ENCODE measurements at places on chromosomes 12 and 14.

- DNase-seq = no peak
Measured at GRCh38 chr12:85445060-85445938, 165.3 kb downstream of the ALX1 start.

GRCh38 chr12:111410431-111411184, 4.9 kb downstream of the SH2B3 start:
- no peak for DNase-seq

DNA sequence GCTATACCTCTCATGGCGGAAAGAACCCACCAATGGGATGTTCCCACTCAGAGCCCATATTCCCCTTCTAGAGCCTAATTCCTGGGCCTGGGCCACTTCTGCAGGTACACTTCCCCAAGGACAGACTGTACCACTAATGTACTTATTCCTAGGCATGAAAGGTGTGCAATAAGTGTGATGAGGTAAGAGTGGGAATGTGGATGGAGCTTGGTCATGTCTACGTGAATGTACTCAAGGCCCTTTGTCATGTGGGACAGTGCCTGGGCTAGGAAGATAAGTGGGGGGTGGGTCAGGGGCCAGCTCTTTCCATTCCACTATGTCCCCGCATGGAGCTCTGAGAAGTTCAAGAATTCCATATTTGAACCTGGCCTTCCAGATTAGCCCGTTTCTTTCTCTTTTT, 63.4 kb upstream of the FUT8 start:
- DNase-seq = no peak

DNA sequence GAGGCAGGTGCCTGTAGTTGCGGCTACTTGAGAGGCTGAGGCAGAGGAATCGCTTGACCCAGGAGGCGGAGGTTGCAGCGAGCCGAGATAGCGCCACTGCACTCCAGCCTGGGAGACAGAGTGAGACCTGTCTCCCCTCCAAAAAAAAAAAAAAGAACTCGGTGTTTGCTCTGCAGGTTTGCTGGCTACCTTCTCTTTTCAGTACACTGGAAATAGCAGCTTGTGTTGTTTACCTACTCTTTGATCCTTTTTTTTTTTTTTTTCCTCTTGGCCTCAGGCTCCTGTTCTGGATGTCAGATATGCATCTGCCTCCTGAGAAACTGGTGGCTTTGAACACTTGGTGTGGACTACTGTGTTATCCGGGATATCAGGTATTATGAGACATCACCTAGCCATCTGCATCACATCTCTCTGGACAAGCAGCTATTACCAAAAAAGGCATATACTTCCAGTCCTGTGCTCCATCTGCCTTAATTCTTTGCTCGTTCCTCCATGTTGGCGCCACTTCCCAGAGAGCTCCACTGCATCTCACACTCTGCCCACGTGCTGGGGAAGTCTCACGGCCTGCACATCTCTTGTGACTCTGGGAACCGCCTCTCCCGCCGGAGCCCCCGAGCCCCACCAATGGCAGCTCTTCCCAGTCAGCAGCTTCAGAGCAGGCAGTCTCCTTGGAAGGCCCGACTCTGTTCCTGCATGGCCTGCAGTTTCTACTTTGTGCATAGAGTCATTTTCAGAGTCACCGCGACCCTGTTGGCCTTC, 50.9 kb upstream of the TRAF3 start:
- DNase-seq = no peak

DNA sequence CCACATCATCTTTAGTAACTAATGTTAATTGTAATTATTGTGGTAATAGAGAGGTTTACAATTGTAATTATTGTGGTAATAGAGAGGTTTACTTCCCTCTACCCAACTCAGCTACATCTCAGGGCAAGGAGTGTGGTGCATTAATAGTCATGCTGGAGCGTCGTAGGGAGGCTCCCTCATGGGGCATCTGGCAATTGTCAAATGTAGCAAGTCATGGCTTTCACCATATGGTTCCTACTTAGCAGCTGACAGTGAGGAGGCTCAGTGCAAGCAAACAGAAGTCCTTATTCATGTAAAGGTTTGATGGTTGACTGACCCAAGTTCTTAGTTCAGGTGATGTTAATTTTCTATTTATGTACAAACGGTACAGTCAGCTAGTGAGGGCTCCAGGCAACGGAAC, 1012.0 kb downstream of the FLRT2 start:
- DNase-seq = no peak

DNA sequence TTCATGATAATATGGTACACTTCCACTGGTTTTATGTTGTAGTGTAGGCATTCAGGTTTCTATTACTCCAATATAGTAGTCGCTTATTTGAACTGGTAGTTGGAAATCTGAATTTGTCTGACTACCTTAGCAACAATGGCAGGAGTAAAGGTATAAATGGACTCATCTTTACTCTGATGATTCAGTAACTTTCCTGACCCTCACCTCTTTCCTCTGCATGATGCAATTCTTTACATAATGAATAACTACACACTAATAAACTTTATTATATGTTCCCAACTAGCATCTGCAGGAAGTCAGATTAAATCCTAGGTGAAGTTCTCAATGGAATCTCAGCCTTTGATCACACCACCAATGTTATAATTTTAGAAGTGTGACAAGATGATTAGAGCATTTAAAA, 70.5 kb upstream of the ATP2B1 start:
- no peak for DNase-seq

- peak; percentile 35 for DNase-seq
Measured at GRCh38 chr12:30701056-30701455, 5.4 kb upstream of the IPO8 start.

DNA sequence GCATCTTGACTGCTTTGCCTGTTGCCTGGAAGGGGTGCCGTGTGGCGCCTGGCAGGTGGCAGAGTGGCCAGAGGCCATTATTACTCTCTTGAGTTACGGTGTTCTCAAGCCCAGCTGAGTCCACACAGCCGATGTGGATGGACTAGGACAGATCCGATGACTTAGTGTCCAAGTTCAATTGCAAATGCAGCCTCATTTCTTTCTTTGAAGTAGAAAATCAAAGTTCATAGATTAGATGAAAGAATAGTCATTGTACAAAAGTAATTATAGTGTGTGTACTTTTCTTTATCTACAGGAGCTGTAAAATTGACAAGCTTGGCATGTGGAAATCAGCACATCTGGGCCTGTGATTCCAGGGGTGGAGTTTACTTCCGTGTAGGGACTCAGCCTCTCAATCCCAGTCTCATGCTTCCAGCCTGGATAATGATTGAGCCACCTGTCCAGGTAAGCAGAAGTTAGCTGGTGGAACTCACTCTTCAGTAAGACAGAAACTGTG, 44.7 kb downstream of the ANKRD9 start:
- no peak for DNase-seq
